ENCODE measurements at places on chromosomes 3 and 15.

GRCh38 chr3:171346582-171347300 is 113.5 kb downstream of the TNIK start:
- DNase-seq: no peak

- no peak for DNase-seq
These were observed 432.2 kb downstream of the TUSC7 start for GRCh38 chr3:117141812-117142211.

GRCh38 chr15:89462198-89462912 is 34.0 kb downstream of the RHCG start:
- DNase-seq: no peak

GRCh38 chr15:92910451-92910850 is 10.3 kb downstream of the CHD2 start:
- DNase-seq: no peak

DNA sequence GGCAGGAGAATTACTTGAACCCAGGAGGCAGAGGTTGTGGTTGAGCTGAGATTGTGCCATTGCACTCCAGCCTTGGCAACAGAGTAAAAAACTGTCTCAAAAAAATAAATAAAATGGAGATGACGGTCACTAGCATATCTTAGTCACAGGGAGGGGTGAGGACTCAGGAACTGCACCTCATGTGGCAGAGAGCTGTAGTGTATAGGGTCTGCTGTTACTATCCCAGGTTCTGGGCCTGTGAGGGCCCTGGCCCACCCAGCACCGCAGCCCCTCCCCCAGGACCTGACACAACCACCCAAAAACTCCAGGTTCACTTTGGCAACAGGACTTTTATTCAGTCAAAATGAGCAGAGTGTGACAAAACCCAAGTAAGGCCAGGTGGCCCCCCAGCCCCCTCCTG is 22.3 kb downstream of the RNU5B-1 start:
- no peak for DNase-seq

DNA sequence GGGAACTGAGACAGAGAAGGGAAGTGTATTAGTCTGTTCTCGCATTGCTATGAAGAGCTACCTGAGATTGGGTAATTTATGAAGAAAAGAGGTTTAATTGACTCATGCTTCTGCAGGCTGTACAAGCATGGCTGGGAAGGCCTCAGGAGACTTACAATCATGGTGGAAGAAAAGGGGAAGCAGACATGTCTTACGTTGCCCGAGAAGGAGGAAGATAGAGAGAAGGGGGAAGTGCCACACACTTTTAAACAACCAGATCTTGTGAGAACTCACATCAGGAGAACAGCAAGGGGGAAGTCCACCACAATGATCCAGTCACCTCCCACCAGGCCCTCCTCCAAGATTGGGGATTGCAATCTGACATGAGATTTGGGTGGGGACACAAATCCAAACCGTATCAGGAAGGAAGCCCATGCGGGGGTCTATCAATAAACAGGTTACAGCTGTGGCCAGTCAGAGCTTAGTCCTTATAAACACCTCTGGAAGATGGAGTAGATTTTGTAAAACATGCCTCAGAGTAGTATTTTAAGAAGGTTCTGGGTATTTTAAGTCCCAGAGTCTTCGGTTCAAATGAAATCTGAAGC is 153.9 kb downstream of the GHSR start:
- DNase-seq: no peak

DNA sequence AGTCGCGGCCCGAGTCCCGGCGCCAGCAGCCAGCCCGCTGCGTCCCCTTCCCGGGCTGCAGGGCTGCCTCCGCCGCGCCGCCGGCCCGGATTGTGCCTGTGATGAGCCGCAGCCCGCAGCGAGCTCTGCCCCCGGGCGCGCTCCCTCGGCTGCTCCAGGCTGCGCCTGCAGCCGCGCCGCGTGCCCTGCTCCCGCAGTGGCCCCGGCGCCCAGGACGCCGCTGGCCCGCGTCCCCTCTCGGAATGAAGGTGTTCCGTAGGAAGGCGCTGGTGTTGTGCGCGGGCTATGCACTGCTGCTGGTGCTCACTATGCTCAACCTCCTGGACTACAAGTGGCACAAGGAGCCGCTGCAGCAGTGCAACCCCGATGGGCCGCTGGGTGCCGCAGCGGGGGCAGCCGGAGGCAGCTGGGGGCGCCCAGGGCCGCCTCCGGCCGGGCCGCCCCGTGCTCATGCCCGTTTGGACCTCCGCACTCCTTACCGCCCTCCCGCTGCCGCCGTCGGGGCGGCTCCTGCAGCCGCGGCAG is 1.2 kb downstream of the CHST2 start:
- DNase-seq: no peak

GRCh38 chr3:113158171-113158570 is 53.2 kb upstream of the BOC start:
- no peak for DNase-seq

GRCh38 chr3:126997455-126998038 is 14.6 kb downstream of the PLXNA1 start:
- no peak for DNase-seq

GRCh38 chr15:72372361-72372760 is 3.5 kb downstream of the HEXA start:
- no peak for DNase-seq

DNA sequence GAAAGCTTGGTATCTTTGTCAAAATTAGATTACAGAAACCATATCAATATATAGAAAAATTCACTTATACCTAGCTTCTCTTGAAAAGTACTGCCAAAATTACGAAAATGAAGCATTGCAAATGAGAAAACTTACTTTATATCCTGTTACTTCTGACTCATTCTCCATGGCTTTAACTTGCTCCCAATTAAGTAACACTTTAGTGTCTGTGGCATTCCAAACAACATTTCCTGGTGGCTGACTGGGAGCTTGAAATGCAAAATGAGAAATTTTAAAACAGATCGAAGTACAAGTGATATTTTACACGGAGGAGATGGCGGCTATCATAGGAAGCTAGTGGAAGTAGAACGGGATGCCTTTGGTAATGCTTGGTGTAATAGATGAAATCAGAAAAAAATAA is 347.3 kb downstream of the CNTN3 start:
- DNase-seq: no peak

DNA sequence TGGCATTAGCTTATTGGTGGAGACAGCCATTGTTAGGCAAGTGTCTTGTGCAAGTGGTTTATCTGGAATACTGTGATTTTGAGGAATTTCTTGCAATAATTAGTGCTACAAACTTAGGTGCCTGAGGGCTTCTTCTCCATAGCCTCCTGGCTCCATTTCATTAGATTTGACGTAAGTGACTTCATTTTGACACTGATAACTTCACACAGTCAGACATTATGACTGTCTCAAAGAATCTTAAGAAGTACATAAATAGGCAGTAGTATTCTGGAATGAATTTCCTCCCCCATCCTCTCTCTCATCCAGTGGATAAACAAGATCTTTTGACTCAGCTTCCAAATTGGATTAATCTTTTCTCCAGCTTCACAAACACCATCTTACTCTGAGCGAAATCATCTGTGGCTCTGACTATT is 19.0 kb downstream of the ARL14 start:
- DNase-seq: no peak

DNA sequence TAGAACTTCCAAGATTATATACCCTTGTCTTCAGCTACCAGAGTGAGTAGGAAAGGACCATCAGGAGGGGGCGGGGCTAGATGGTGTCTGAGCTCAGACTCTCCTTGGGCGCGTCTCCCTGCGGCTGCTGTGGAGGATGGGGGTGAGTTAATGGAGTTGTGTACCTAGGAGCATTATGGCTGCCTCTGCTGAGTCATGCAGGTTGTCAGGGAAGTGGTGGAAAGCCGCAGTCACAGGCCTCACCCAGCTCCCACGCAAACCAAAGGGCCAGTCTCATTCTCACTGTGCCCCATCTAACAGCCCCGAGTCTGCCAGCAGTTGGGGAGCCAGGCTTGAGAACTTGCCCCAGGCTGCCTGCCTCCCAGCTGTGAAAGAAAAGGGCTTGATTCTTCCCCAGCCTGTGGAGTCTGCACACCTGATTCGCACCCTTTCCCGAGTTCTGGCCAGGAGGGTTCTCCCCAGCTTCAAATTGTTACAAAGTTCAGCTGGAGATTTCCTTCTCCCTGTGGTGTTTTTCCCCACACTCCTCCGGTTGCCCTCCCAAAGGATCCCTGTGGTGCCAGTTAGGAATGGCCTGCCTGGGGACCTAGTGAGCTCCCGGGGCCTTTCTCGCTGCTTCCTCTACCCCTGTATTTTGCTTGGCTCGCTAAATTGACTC is 143.3 kb downstream of the HCN4 start:
- no peak for DNase-seq

- DNase-seq: no peak
These were observed 352 bp downstream of the CHRD start for GRCh38 chr3:184380185-184380626.

DNA sequence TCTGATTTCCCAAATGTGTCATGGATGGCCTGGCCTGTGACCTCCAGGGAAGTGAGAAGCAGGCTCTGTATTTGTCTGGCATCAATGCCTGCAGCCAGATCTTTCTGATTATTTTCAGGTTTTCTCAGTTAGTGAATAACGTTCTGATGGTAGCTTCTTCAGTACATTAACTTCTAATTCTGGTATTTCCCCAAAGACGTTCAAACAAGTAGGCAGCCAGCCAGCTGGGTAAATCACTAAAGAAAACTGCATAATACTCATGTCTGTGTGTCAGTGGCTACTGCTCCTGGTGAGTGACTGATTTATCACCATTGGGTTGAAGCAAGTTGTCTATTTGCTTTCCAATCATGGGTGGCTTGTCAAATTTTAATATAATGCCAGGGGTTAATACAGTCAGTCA is 162.6 kb upstream of the PFN2 start:
- no peak for DNase-seq

DNA sequence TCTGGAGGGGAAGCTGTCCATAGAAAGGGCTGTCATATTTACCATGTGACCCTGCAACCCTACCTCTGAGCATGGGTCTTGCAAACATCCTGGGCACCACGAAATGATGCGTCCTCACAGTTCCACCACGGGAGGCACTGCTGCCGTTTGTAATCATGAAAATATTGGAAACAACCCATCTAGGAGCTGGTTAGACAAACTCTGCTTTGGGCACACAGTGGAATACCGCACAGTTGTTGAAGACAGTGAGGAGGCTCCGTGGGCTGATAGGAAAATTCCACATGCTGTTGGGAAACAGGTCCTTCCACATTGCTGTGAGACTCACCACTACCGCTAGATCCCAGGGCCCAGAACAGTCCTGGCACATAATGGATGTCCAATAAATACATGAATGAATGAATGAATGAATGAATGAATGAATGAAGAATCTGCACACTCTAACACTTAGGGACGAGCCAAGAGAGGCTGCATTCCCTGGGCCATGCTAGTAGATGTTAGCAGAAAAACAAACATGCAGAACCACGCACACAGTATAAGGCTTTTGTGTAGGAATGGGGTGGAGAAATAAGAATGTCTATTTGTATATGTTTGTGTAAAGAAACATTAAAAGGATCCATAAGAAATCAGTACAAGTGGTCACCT is 40.6 kb downstream of the TPRA1 start:
- DNase-seq: no peak

DNA sequence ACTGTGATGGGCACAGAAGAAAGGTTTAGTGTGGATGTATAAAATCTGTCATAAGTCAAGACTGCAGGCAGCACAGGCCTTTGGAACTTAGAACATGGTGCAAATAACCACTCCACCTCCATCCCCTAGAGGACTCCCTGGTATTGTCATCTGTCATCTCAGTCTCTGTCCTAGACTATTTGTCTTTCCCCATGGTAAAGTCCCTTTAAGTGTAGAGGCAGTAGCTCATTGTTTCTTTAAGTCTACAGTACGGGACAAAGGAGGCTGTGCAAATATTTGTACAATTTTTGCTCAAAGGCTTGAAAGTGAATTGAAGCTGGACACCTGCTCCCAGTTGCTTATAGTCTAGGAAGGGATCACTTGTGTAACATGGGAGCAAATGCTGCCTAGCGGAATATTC is 3.2 kb upstream of the PXYLP1 start:
- peak; percentile 29 for DNase-seq

DNA sequence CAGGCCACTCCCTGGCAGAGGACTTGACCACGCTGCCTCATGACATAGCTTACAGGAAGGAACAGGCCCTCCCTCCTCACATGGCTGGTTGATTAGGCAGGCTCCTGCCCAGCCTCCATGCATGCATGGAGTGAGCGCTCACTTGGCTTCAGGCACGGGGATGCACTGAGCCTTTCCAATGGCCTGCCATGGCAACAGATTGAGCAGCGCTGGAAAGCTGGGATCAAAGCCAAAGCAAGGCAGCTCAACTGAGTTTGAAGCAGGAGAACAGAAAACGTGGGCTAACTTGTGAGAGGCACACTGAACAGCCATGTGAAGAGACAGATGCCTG is 5.9 kb upstream of the GRAMD2A start:
- DNase-seq: no peak

DNA sequence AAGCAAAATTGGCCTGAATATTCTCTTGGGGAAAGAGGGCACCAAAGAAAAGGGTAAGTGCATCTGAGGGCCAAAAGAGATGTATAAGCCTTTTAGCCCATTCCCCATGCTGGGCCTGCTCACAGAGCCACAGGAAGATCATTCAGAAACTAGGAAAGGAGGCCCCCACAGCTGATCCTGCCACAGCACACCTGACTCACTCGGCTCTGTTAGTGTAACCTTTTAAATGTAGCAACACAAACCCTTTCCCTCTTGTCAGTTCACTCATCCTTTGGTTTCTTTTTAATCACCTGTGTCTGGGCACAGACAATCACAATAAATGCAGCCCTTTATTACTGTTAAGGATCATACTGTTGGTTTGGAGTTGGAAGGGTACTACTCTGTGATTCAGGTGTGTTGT is 69.9 kb downstream of the PDCD6IP start:
- DNase-seq: no peak

DNA sequence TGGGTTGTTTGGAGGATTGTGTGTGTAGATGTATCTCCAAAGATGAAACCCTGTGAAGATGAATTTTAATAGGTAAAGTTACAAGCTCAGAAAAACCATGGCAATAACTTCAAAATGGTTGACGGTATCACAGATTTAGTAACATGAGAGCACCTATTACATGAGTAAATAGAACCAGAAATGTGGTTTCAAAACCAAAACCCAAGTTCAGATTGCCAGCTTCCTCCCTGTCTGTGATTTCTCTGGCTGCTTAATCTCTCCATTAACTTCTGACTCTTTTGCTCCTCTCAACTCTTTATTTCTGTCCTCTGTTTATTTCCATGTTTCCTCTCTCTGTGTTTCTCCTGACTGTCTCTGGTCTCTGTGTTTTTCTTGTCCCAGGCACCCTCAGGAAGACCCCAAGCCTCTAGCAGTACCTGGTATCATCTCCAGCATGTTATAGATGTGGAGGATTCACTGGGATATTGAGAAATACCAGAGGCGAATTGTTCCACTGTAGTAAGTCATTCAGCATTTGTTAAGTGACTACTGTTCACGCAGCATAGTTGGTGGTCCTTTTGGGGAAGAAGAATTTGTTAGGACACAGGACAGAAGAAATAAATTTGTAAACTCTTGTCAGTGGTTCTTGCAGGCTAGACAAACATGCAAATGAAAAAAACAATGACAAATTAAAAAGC is 138.8 kb downstream of the BBX start:
- no peak for DNase-seq

- DNase-seq: no peak
These were observed 605.5 kb upstream of the KCNMB2 start for GRCh38 chr3:177930771-177931170.
